ENCODE measurements at places on chromosomes 2 and 18. TPM values are rescaled to one million over a fixed set of nuclear protein-coding genes. Genes with fewer than 3 reads are reported as not detected.

DNA sequence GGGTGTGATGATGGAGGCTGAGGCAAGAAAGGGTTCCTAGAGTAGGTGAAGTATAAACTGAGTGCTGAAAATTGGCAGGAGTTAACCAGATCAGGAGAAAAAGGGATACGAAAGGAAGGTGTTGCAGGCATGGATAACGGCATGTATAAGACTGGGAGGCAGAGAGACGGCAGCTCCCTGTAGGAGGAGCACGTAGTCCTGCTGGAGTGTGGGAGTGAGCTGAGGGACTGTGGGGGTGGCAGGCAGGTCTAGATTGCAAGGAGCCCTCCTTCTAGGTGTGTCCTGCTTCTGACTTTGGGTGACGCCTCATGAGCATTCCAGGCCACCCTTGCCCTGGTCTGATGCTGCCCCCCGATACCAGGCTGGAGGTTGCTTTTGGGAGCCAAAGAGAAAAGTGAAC lies 36.4 kb upstream of the KCTD1 start:
- no peak for DNase-seq

DNA sequence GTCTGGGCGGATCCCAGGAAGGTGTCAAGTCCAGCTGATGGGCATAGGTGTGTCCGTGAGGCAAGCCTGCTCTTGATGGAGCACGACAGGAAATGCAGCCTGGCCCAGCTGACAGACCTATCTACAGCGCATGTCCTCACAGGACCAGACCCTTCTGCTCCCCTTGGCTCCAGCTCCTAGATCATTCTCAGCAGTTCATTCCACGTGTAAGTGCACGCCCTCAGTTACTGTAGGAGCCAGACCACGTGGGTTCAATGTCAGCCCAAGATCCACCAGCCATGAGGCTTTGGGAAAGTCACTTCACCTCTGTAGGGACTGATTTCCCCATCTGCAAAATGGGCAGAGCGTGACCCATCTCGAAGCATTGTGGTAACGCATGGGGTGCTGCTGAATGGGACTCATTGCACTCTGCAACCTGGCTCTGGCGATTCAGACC lies 47.8 kb downstream of the TMEM17 start:
- no peak for DNase-seq

DNA sequence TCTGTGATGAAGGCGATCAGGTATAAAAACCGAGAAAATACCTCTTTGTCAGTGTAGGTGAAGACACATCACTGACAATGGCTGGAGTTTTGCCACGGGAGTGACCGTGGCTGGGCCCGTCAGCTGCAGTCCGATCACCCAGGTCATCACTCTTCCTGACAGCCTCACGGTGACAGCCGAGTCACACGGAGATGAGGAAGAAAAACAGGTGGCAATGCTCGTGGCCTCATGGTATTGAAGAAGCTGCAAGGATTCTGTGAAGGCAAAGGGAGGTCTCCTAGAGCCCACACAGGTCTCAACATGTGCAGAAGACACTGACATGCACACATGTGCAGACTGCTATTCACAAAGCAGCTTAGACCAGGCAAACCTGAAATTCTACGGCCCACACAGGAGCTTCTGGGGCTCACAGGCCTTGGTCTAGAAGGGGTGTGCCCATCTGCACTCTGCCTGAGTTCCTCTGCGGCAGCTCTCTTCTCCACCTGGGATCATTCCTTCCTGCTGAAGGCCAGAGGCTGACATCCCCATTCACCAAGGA lies 7.4 kb downstream of the COPS9 start:
- peak; percentile 79 for DNase-seq

DNA sequence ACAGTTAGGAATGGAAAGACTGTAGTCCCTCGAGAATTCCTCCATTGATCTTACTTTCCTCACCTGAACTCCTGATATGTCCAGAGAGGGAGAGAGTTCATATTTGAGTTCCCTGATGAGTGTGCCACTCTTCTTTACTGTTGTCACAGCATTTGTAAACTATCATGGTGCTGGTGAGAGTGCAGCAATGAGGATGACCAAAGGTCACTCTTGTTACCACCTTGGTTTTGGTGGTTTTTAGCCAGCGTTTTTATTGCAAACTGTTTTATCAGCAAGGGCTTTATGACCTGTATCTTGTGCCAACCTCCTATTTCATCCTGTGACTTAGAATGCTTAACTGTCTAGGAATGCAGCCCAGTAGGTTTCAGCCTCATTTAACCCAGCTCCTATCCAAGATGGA lies 1062.5 kb downstream of the BCL11A start:
- DNase-seq: no peak

DNA sequence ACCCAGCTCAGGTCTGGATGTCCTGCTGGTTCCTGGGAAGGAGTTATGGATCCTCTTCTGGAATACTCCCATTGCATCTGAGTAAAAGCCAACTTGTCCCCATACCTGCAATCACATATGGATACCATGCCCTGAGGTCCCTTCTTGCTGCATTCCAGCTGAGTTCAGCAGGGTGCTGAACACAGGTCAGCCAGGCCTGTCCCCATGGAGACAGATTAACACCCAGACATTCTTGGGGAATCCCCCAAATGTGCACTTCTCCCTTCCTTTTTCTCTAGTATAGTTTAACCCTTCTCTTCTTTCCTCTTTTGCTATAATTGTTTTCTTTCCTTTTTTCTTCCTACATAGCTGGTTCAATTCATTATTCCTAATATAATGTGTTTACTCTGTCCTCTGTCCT lies 799.6 kb upstream of the HS6ST1 start:
- no peak for DNase-seq

GRCh38 chr18:46407486-46408166 lies 249.4 kb downstream of the LOXHD1 start:
- no peak for DNase-seq

DNA sequence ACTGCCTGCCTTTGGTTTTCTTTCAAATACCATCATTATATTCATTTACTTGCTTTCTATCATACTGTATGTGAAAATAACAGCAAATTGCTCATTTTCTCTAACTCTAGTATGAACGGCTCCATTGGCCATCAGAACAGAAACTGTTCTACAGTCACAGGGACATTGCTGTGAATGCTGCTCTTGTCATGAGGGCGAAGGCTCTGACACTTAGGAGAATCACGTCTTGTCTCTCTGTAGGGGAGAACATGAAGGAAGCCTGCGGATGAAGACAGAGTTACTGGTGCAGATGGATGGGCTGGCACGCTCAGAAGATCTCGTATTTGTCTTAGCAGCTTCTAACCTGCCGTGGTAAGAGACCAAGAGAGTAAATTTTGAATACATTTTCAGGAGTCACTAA lies 41.7 kb upstream of the ELOA2 start:
- DNase-seq: no peak

DNA sequence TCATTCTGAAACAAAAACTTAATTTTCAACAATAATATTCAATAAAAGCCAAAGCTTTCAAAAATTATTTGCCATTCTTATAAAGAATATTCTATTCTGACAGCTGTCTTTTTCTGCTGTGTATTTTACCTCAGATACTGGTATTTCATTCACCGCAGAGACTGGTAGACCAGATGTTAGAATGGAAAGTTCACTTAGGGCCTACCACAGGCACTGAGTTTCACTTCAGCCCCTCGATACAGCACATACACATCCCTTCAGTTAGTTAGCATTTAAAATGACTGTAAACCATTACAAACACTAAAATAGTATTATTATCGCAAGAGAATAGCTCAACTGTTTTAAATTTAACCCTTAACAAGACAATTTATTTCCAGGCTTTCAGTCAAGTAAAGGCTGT lies 24.2 kb upstream of the GATA6 start:
- DNase-seq: no peak

DNA sequence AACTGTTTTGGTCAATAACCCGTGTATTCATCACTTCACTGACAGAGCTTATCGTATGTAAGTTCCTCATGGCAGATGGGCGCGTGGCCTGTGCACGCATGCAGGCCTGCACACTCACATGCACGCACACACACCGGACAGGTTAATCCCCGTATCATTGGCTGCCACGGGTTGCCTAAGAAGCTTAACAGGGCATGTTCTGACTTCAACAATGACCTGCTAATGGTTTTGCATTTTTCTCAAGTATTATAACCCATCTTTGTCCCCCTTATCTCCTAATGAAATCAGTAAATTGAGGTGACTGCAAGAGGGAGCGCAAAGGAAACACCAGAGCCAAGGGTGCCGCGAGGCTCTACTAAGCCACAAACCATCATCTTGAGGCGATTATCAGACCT lies 399.0 kb upstream of the ID2 start:
- DNase-seq: no peak

- DNase-seq: no peak
These were observed 19.3 kb downstream of the STK36 start for GRCh38 chr2:218691234-218691633.

GRCh38 chr2:216855605-216856004 lies 4.3 kb downstream of the TNP1 start:
- DNase-seq: peak; percentile 80

DNA sequence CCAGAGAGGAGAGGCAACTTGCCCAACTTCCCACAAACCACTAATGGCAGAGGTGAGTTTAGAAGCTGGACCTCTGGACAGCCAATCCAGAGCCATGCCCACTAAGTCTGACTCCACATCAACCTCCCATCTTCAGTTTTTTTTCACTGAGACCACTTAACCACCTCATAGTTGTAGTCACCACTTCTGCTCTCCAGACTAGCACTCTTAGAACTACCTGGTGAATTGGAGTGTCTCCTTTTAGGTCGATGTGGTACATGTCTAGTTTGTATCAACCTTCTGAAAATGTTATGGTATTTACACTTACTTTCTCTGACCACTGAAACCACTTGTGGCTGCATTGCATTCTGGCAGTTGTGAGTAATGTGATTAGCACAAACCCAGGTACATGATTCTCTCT lies 743.6 kb upstream of the FANCL start:
- no peak for DNase-seq

DNA sequence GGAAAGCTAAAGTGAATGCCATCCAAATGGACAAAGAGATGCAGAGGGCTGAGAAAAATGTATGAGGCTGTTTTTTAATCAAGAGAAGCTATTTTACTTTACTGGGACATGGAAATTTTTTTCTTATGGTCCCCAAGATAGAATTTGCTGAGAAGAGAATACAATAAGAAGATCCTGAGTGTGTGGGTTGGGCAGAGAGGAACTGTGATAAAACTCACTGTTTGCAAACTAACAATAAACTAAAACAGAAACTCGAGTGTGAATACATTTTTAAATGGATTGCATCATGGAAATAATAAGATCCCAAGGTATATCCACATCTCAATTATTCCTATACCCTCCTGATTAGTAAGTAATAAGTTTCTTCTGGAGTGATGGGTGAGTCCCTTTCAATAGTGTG lies 4.4 kb downstream of the NEB start:
- DNase-seq: no peak

DNA sequence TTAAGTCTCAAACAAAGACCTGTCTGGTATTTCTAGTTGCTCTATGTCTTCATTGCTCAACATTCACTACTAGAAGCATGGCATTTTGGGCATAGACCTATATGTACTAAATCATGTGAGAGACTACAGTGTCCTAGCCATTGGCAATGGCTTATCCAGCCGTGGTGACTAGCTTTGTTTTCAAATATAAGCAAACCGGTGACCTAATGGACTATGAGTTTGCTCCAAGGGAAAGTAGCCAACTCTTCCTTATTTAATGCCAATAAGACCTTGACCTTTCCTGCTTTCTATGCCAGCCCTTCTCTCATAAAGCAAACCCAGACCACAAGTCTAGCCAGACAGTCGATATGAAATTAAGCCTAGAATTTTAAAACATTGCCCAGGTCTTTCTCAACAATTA lies 113.7 kb upstream of the CREB1 start:
- no peak for DNase-seq

GRCh38 chr18:2853173-2853925 lies 6.5 kb downstream of the EMILIN2 start:
- no peak for DNase-seq

- DNase-seq: peak; percentile 79
These were observed 182.7 kb upstream of the SIX2 start for GRCh38 chr2:45191976-45192375.

- no peak for DNase-seq
These were observed 61.2 kb upstream of the MRPS9 start for GRCh38 chr2:104976603-104977120.

- no peak for DNase-seq
These were observed 282.4 kb upstream of the SLC14A2 start for GRCh38 chr18:45332871-45333270.

DNA sequence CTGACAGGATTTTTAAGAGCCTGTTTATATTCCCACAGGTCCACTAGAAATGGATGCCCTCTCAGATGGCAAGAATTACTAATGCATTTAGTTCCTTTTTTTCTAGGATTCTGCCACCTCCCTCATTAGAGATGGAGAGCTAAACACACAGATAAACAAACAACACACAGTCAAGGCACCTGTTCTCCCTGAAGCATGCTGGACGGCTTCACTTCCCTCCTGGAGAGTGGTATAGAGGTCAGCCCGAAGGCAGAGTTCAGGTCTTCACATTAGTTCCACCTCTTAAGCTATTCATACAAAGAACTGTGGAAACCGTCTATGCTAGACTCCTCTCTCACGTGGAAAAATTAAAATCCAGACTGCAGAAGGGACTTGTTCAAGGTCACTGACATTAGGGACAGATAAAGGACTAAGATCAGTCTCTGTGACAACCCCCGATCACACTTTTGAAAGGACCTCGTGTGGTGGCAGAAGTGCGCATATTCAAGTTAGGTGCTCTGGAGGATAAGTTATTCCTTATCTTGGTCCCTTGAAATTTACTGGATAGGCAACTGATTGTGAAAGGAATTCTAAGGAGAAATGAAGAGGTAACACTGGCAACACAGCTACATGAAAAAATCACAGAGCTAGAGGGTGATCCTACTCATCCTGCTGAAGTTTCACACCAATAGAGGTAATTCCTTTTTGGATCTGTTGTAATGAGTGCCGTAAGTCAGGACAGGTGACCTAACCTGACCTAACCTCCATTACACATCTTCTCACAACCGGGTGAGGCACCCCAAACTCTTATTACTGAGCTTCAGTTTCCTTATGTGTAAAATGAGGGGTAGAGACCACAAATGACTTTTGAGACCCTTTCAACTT lies 75.1 kb downstream of the SPRED2 start:
- no peak for DNase-seq

The TEX44 gene
- total RNA-seq: not detected

The TFPI gene
- 42.6 TPM for total RNA-seq

The FOXI3 gene
- not detected for total RNA-seq

The ADAM23 gene
- 6.0 TPM for total RNA-seq

The G6PC2 gene
- total RNA-seq: not detected

The FZD7 gene
- total RNA-seq: 9.5 TPM

The SCYGR4 gene
- total RNA-seq: not detected

The ZSWIM2 gene
- total RNA-seq: not detected

The CDK15 gene
- total RNA-seq: 0.25 TPM

The GCKR gene
- not detected for total RNA-seq

The ANKRD53 gene
- total RNA-seq: 0.40 TPM

The RFTN2 gene
- total RNA-seq: 1.9 TPM

The ALPP gene
- not detected for total RNA-seq

The SP5 gene
- 0.11 TPM for total RNA-seq
